A673 (cell line): ENCODE measurements at places on chromosomes 6 and 20. TPM values are rescaled to one million over a fixed set of nuclear protein-coding genes. Genes with fewer than 3 reads are reported as not detected.

YWHAB gene
- 204 and 224 TPM in 2 replicates for total RNA-seq

MICA gene
- total RNA-seq = 31.6 and 41.2 TPM in 2 replicates

PPIL6 gene
- total RNA-seq = 1.8 and 2.6 TPM in 2 replicates

EZR gene
- total RNA-seq = 144 and 146 TPM in 2 replicates

TRDN gene
- total RNA-seq = 3.8 and 4.4 TPM in 2 replicates

MDFI gene
- 342 and 346 TPM in 2 replicates for total RNA-seq

GFRA4 gene
- total RNA-seq = not detected in 2 replicates

SLC22A7 gene
- not detected in 2 replicates for total RNA-seq

NR2E1 gene
- not detected in 2 replicates for total RNA-seq

HCRTR2 gene
- total RNA-seq = not detected in 2 replicates

TRAPPC3L gene
- total RNA-seq = not detected in 2 replicates

EEF1A2 gene
- total RNA-seq = 7.5 and 13.7 TPM in 2 replicates

BNIP5 gene
- total RNA-seq = not detected in 2 replicates

OR2H2 gene
- not detected in 2 replicates for total RNA-seq

STMN3 gene
- 115 and 128 TPM in 2 replicates for total RNA-seq

LY6G6C gene
- total RNA-seq = 0.42 and 0.80 TPM in 2 replicates

FOXC1 gene
- 0.49 and 0.50 TPM in 2 replicates for total RNA-seq

DYNLRB1 gene
- 142 and 144 TPM in 2 replicates for total RNA-seq

TPD52L1 gene
- total RNA-seq = 2.0 and 5.4 TPM in 2 replicates

BPI gene
- not detected in 2 replicates for total RNA-seq

MOG gene
- not detected in 2 replicates for total RNA-seq

TNXB gene
- 11.5 and 13.6 TPM in 2 replicates for total RNA-seq

CHRNA4 gene
- total RNA-seq = 0.26 and 1.6 TPM in 2 replicates

C6orf141 gene
- total RNA-seq = 9.7 and 11.7 TPM in 2 replicates

VSTM2L gene
- 23.3 and 23.5 TPM in 2 replicates for total RNA-seq

SSTR4 gene
- not detected in 2 replicates for total RNA-seq

EXOC2 gene
- total RNA-seq = 22.4 and 28.2 TPM in 2 replicates

TMX4 gene
- 31.7 and 32.7 TPM in 2 replicates for total RNA-seq

TMC2 gene
- total RNA-seq = not detected in 2 replicates

THBS2 gene
- total RNA-seq = 0.13 and 0.66 TPM in 2 replicates

MTFR2 gene
- total RNA-seq = 10.1 and 12.6 TPM in 2 replicates

TUBB2B gene
- 144 and 158 TPM in 2 replicates for total RNA-seq

IFT52 gene
- 44.3 and 49.6 TPM in 2 replicates for total RNA-seq

CLPSL1 gene
- total RNA-seq = not detected in 2 replicates

LRRC73 gene
- 0.58 and 0.94 TPM in 2 replicates for total RNA-seq

SLC26A8 gene
- not detected in 2 replicates for total RNA-seq

MUC21 gene
- not detected in 2 replicates for total RNA-seq

TP53TG5 gene
- 0.69 TPM in 1 of 2 replicates, not detected in the other for total RNA-seq

GSTA1 gene
- not detected in 2 replicates for total RNA-seq

FKBP1C gene
- 0.28 TPM in 1 of 2 replicates, not detected in the other for total RNA-seq

GATA5 gene
- not detected in 2 replicates for total RNA-seq

HEY2 gene
- total RNA-seq = 0.15 and 0.32 TPM in 2 replicates

UBE2C gene
- total RNA-seq = 241 and 249 TPM in 2 replicates

SLC17A2 gene
- not detected in 2 replicates for total RNA-seq

XPO5 gene
- total RNA-seq = 109 and 111 TPM in 2 replicates

PTCRA gene
- total RNA-seq = not detected in 2 replicates

SLC16A10 gene
- total RNA-seq = 6.0 and 7.9 TPM in 2 replicates

COL19A1 gene
- total RNA-seq = 0.31 and 0.37 TPM in 2 replicates

ANKRD66 gene
- total RNA-seq = not detected in 2 replicates
